ENCODE measurements at places on chromosomes 5 and 9.

DNA sequence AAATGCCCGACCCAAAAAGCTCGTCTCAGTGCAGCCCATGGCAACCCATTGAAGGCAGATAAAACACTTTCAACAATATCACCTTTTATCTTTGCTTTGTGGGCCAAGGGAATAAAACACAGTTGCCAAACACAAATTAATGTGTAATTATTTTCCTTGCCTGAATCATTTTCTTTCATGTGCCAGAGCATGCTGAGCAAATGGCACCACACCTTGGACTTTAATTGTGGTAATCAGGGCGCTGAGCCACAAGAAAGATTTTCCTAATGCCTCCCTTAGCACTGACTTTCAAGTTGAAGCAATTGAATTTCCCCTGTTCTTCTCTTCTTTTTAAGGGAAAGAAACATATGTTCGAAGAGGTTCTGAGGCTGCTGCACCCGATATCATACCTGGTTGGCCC is 297.1 kb upstream of the MSX2 start:
- DNase-seq = no peak

GRCh38 chr5:25649628-25650265 is 1005.0 kb upstream of the CDH10 start:
- no peak for DNase-seq

- no peak for DNase-seq
These were observed 108.8 kb upstream of the RAPGEF1 start for GRCh38 chr9:131848570-131849160.

GRCh38 chr9:98993570-98993945 is 49.9 kb downstream of the COL15A1 start:
- no peak for DNase-seq

- no peak for DNase-seq
These were observed 225.2 kb downstream of the GAS1 start for GRCh38 chr9:86721843-86722705.

- no peak for DNase-seq
These were observed 408.8 kb upstream of the ACTBL2 start for GRCh38 chr5:57891443-57891842.

GRCh38 chr5:163619273-163619934 is 114.0 kb downstream of the MAT2B start:
- DNase-seq = no peak

GRCh38 chr5:3140117-3140516 is 388.6 kb upstream of the IRX2 start:
- no peak for DNase-seq

- no peak for DNase-seq
These were observed 13.7 kb downstream of the TUT7 start for GRCh38 chr9:86340356-86341006.

GRCh38 chr5:149969181-149969930 is 8.8 kb downstream of the SLC26A2 start:
- DNase-seq = no peak

- DNase-seq = no peak
These were observed 9.0 kb upstream of the DIPK1B start for GRCh38 chr9:136703276-136703860.

GRCh38 chr5:153584960-153585359 is 94.5 kb downstream of the GRIA1 start:
- DNase-seq = no peak

Data from erythroblast (primary cell).